ENCODE measurements at places on chromosomes 2 and 18. TPM values are rescaled to one million over a fixed set of nuclear protein-coding genes. Genes with fewer than 3 reads are reported as not detected.

- no peak for DNase-seq
These were observed 136.7 kb downstream of the SP3 start for GRCh38 chr2:173828189-173829142.

DNA sequence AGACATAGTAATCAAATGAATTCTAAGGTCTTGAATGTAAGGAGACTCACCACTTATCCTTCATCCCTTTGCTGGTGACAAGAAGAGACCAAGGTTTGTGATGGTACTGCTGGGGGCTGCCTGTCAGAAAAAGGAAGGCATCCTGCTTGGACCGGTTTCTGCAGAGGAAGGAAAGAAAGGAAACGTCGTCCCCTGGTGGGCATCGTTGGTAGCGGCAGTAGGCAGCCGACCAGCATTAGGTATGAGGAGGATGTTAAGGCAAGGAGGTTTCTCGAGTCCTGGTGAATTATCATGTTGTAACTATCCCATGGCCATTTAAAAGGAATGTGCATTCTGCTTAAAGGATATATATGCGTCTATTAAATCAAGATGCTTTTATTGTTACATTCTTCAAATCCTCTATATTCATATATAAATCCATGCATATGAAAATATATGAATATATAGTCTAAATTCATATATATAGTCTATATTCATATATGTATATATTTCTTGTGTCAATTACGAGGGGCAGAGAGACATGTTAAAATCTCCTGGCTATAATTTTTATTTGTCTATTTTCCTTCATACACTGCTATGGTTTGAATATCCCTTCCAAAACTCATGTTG, 94.4 kb upstream of the TGFA start:
- DNase-seq: no peak

- no peak for DNase-seq
These were observed 73.1 kb downstream of the ERBB4 start for GRCh38 chr2:212465456-212465855.

DNA sequence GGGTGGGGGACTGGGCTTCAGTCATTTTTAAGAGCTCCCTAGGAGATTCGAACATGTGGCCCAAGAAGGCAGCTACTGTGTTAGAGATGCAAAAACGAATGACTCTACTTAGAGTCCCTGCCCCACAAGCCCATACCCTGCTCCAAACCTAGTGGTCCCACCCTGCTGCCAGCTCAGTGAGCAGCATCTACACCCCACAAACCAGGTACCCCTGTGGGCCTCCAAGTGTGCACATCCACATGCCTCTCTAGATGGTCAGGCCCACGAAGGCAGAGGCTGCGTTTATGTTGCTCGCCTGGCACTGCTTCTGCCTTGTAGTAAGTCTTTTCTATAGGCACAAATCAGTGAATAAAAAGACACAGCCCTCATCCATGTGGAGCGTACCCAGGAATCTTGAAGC, 112.6 kb downstream of the PDCL3 start:
- no peak for DNase-seq

- no peak for DNase-seq
These were observed 251.2 kb downstream of the ZNF804A start for GRCh38 chr2:184849516-184849915.

GRCh38 chr2:10785260-10785659, 27.3 kb downstream of the PDIA6 start:
- no peak for DNase-seq

DNA sequence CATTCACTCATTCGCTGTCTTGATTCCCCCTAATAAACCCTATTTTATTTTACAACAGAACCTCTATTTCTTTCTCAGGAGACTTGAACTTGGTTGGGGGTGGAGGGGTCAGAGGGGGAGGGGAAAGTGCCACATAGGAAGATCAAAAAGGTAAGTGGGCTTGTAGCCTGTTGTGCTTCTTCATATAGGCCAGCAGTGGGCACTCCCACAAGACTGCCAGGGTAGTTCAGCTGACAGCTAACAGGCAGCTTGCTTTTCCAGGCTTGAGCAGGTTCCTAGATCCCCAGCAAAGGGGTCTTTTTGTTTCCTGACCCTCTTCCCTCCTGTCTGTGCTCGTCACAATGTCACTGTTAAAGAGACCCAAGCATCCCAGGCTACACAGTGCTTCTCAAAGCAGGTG, 829 bp upstream of the KIAA2012 start:
- DNase-seq: no peak

DNA sequence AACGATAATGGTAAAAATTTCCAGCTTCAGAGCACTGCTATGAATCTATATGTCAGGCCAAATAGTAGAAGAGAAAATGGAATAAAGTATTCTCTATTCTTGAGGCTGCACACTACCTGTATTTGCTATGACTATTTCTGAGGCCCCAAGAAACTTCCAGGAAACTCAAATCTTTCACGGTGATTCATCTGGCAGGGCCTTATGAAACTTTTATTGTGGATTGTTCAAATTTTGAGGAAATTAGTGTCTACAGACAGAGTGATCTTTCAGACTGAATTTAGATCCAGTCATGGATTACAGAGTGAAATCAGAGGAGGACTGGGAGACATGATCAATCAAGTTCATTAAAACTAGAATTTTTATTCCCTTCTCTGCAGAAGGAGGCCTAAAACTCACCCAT, 4.1 kb upstream of the VSNL1 start:
- no peak for DNase-seq

GRCh38 chr2:102667072-102667471, 47.7 kb downstream of the SLC9A2 start:
- DNase-seq: no peak

- no peak for DNase-seq
These were observed 477.5 kb upstream of the MYT1L start for GRCh38 chr2:2808551-2809058.

GRCh38 chr2:149315461-149315860, 14.9 kb upstream of the LYPD6 start:
- DNase-seq: no peak

DNA sequence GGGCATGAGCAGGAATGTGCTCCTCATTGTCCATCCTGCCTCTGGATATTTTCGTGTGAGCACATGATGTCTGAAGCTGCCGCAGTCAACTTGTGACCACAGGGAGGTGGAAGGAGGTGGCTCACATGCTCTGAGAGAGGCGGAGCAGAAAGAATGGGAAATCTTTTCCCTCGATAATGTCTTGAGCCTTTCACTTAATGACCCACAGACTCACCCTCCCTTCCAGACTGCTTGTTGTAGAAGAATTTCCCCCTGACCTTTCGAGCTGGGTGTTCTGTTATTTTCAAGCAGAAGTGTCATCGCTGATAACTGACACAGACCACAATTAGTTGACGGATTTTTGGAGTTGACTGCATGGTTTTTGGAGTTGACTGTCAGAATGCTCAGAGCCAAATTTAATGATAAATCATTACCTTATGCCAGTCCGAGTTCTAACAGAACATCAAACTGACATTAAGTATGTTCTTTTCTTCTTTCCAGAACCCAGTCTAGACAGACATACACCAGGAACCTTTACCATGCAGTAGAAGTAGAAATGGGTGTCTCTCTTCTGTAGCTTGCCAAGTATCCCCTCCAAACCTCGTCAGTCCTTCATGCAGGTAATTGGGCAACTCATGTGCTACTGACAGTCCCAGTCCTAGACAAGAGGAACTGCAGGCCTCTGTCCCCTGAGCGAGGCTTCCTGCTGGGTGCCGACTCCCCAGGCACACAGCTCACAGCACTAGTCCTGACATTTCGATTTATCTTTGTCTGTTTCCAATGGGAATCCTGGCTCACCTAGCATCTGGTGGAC, 29.4 kb upstream of the RTTN start:
- no peak for DNase-seq

GRCh38 chr18:26710470-26711096, 154.9 kb downstream of the AQP4 start:
- DNase-seq: no peak

DNA sequence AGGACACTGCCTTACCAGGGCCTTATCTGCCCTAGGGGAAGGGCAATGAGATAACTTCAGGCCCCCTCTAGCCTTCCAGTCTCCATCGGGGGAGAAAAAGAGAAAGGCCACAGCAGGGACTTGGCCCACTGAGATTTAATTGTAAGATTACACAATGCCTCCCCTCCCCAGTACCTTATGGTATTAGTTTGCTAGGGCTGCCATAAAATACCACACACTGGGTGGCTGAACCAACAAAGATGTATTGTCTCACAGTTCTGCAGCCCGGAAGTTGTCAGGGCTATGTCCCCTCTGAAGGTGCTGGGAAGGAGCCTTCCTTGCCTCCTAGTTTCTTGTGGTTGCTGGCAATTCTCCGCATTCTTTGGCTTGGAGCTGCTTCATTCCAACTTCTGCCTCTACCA, 34.8 kb upstream of the SPATA3 start:
- no peak for DNase-seq

DNA sequence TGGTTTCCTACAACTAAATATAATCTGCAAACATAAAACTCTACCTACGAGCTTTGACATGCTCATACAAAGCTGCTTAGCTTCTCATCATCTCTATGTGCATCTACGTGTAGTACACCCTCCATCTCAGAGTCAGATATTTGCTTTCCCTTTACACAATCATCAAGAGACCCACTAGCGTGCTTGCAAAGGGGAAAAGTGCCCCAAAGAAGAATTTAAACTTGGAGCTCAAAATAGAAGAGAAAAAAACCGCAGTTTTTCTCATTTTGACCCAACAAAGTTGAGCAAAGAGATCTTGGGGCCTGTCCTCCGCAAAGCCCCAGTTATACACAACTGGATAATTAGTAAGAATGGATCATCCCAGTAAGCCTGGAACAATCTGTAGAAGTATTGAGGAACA, 104.1 kb downstream of the PAX3 start:
- no peak for DNase-seq

DNA sequence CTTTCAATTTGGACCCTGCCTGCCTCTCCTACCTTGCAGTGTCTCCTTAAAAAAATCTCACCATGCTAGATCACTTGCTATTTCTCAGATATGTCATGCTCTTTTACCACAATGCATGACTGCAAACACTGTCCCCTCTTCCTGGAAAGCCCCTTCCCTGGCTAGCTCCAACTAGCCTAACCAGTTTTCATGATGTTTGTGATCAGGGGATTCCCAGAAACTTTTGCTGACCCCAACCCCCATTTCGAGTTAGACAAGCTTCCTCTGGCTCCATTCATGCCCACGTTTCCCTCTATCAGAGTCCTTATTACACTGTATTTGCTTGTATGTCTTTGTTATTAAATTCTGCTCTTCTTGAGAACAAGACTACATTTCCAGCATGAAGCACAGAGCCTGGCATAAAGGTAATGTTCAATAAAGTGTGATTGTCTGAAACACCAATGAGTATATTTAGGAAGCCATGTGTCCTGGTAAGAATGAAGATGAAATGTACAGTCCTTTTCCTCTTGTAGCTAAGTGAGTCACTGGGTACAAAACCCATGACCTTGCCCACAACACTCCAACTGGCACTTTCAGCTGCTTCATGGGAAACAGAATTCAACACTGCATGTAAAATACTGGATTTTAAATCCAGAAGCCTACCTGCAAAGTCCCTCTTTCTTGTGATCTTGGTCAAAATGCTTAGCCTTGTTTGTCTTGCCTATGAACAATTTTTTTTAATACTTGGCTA, 62.0 kb upstream of the ATL2 start:
- no peak for DNase-seq

- peak; percentile 60 for DNase-seq
These were observed 35.9 kb upstream of the KLF11 start for GRCh38 chr2:10007435-10007834.

DNA sequence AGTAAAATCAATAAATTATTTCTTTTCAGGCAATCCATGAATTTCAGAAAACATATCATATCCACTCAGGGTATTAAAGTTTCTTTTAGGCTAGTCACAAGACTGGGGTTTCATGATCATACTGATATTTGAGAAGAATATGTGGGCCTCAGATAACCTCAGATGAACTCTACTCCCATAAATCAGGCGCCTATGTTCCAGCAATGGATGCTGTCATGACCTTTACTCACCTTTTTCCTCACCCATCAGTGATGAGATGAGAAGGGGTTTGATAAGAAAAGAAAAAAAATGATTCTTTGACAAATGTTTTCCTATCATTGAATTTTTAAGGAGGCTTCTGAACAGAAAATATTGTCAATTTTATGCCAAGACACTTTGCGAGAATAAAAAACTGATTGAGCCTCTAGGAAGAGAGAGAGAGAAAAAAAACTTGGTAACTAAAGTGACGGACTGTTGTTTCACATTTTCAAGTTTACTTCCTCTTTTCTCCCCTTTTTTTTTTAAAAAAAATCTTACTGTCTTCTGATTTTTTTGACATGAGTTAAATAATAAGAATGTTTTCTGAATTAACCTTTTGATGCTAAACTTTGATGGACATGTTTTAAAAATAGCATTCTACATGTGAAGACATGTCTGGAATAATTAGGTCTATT, 309.1 kb upstream of the MAP2 start:
- DNase-seq: no peak

- no peak for DNase-seq
These were observed 129.9 kb upstream of the ITGA6 start for GRCh38 chr2:172297531-172297930.

DNA sequence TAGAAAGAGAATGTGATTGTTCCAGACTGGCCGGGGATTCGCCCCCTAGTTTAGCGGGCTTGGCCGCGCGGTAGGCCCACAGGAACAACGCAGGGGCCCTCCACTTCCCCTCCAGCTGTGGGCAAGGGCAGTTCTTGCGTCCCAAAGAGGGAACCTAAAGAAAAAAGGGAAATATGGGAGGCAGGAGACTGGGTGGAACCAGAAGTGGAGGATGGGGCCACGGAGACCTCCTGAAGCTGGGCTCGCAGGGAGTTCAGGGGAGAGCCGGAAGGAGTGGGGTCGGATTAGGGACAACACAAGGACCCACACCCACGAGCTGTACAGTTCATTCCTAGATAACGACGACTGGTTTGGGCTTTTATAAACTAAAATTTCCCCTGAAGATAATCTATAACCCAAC, 18.2 kb downstream of the GNLY start:
- DNase-seq: no peak

- peak; percentile 26 for DNase-seq
These were observed 12.8 kb upstream of the RHOB start for GRCh38 chr2:20433946-20434553.

GRCh38 chr2:144582651-144583380, 62.9 kb upstream of the ZEB2 start:
- DNase-seq: no peak

GRCh38 chr18:48785091-48785614, 165.6 kb downstream of the SMAD7 start:
- DNase-seq: no peak

DNA sequence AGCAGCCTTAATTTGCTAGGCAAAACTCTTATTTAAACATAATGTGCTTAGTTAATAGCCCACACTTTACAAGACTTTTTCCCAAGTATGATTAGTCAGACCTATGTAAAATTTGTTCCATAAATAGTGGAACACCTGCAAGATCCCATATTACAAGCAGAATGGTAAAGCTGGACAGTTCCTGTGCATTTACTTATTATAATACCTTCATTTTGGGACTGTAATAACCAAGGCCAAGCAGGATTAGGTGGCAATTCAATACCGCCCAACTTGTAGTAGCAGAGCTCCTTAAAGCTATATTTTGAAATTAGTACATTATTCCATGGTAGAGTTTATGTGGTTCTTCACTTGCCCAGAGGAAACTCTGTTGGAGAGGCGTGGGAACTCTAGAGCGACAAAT, 431.5 kb upstream of the MMADHC start:
- DNase-seq: no peak

- no peak for DNase-seq
These were observed 78.6 kb downstream of the ANKRD44 start for GRCh38 chr2:197232010-197232409.

The SCYGR5 gene
- not detected for total RNA-seq

The NEU4 gene
- 1.1 TPM for total RNA-seq

The PDE11A gene
- 1.00 TPM for total RNA-seq

The SERPINB11 gene
- not detected for total RNA-seq

The CAVIN2 gene
- 52.3 TPM for total RNA-seq

All from mesenteric fat pad (tissue), 1 donor.